Smooth muscle cell of the umbilical artery (primary cell): ENCODE measurements at places on chromosomes 2 and 18. TPM values are rescaled to one million over a fixed set of nuclear protein-coding genes. Genes with fewer than 3 reads are reported as not detected.

Gene HOXD13
- 2.2 and 2.4 TPM in 2 replicates for total RNA-seq

Gene FLACC1
- 0.89 and 1.7 TPM in 2 replicates for total RNA-seq

Gene CD226
- 5.3 and 6.4 TPM in 2 replicates for total RNA-seq

Gene MYO7B
- total RNA-seq = 0.09 and 0.59 TPM in 2 replicates

Gene PER2
- 1.5 and 5.9 TPM in 2 replicates for total RNA-seq

Gene PRKAG3
- not detected in 2 replicates for total RNA-seq

Gene SIGLEC15
- total RNA-seq = 0.30 and 2.5 TPM in 2 replicates
